Fibroblast of skin of back (primary cell): ENCODE measurements at places on chromosomes 16 and 17.
A peak's percentile ranks its signal among the peaks of the same experiment; 100 is the strongest.

- no peak for DNase-seq
Measured at GRCh38 chr16:84482001-84482891, 22.2 kb downstream of the MEAK7 start.

GRCh38 chr16:76444832-76445231, 167.6 kb downstream of the CNTNAP4 start:
- DNase-seq, result no peak

DNA sequence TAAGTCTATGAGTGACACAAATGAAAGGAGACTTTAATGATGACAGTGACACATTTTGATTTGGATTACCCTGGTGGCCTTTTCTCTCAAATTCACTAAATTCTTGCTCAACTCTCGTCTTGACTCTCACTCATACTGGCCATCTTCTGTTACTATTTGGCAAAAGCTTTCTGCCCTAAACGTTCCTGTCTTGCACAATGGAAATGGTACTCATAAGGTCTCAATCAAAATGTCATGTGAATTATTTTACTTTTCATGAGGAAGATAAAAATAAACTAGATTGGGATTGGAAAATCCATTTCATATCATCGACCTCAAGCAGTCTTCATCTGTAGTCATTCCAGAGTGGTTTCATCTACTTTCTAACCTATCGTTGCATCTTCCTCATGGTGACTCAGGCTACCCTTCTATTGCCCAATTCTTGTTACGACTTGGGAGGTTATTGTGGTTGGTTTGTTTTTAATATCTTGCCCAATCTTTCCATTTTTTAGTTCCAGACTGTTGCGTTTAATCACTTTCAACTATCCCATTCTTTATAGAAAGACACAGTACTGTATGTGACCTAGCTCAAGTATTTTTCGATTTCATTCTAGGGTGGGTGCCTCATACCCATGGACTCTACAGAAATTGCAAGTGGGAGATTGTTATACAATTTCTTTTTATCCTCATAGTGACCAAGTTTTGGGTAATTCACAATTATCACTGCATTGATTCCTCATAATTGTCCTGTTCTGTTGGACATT, 317.2 kb upstream of the KCNJ16 start:
- peak; percentile 59 for DNase-seq

DNA sequence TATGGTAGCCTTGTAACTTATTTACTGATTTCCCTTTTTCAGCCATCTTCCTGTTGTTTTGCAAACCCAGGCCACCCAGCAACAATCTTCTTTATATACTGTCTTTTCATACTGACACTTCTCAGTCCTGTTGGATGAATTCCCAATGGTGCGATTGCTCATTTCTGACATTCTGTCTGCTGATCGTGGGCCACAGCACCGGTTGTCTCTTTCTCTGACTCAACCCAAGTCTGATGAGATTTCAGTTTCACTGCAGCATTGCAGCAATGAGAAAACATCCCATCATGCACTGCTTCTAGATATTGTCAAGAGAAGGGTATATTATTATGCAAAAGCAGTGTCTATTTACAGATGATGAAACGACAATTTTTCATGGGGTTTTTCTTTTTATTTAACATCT, 349.2 kb upstream of the HSBP1 start:
- DNase-seq, result peak; percentile 82

GRCh38 chr17:5745111-5745813, 161.0 kb upstream of the NLRP1 start:
- no peak for DNase-seq

- DNase-seq, result no peak
Measured at GRCh38 chr17:12389421-12389820, 276.3 kb upstream of the MYOCD start.

- DNase-seq, result peak; percentile 65
Measured at GRCh38 chr16:66274335-66275110, 92.0 kb upstream of the CDH5 start.

DNA sequence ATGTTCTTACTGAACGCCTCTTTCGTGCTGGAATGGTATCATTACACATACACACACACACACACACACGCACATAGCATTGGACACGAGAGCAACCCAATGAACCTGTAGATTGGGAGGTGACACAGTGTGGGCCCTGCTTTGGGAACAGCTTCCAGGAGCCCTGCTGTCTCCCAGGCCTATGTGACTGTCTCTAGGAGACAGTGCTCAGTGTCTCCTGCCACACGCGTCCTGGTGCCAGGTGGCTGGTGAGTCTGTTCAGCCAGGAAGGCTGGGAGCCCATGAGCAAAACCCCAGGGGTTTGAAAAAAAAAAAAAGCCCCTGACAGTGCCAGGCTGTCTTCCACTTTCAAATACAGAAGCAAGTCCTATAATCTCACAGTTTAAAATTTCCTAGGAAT, 2.4 kb upstream of the SPOP start:
- no peak for DNase-seq
